ENCODE measurements at places on chromosomes 7 and 10. TPM values are rescaled to one million over a fixed set of nuclear protein-coding genes. Genes with fewer than 3 reads are reported as not detected.

GRCh38 chr10:13643016-13643415 is 56.3 kb downstream of the PRPF18 start:
- no peak for DNase-seq

DNA sequence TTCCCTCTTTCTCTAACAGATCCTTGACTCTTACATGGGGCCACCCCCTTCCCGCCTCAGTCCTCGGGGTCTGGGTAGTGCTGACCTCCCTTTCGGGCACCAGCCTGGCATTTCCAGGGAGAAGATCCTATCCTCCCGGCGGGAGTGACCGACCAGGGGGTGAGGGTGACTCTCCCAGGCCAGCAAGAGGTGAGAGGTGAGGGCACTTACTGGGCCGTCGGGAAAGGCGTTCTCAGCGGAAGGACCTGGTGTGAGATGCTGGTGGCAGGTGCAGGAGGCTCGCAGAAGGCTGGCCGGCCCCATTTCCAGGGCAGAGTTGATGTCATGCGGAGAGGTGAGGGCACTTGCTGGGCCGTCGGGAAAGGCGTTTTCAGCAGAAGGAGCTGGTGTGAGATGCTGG is 4.2 kb upstream of the FOXL3 start:
- no peak for DNase-seq

DNA sequence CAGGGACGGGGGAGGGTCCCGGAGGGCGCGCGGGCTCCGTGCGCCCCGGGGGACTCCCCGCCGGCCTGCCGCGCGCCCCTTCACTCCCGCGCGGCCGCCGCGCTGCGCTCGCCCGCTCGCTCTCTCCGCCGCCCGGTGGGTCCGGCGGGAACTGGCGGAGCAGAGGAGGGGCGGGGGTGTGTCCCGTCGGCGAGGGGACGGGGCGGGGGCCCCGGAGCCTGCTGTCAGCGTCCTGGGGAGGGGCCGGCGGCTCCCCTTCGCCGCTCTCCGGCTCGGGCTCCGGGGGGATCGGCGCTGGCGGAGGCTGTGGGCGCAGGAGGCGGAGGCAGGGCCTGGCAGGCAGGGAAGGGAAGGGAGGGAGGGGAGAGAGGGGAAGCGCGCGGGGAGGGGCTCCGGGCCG is at the start of gene SH3PXD2A:
Gene SH3PXD2A (minus strand): TSS at position 153 of the 400 bp plus-strand sequence. CDS start 310 bp downstream, outside the sequence.
- peak; percentile 59 for DNase-seq

DNA sequence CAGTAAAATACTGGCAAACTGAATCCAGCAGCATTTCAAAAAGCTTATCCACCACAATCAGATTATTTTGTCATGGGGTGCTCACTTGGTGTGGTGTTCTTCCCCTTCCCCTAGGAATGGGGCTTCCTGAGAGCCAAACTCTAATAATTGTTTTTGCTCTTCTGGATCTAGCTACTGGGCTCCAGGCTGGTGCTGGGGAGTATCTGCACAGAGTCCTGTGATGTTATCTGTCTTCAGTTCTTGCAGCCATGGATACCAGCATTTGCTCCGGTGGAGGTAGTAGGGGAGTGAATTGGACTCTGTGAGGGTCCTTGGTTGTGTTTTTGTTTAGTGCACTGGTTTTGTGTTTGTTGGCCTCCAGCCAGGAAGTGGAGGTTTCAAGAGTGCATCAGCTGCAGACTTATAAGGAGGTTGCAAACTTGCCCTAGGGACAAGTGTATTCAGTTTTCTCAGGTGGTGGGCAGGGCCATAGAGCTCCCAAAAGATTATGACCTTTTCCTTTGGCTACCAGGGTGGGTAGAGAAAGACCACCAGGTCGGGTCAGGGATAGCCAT is 308.5 kb upstream of the MAGI2 start:
- DNase-seq, result no peak

Gene CDHR3
- total RNA-seq, result 19.7 TPM

DNA sequence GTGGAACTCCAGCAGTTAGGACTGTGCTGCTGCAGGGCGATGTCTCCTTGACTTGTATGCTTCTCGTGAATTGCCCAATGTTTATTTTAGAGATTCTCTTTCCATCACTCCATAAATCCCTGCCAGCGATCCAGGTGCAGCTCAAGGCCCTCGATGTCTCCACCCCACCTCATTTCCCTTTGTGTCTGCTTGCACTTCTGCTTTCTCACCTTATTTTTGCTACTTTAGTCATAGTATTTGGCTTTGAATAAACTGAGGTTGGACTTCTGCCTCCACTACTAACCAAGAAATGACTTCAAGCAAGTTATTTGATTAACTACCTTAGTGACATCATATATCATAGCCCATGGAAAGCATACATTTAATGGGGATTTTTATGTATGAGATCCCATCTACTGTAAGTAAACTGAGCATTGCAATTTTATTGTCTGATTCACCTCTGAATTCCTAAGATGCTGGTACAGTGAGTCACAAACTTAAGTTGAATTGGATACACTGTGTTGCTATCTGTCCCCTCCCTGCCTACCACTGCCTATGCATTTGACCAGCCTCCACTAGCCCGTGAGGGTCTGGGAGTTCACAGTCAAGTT is 255.8 kb downstream of the ABCA13 start:
- DNase-seq, result no peak

DNA sequence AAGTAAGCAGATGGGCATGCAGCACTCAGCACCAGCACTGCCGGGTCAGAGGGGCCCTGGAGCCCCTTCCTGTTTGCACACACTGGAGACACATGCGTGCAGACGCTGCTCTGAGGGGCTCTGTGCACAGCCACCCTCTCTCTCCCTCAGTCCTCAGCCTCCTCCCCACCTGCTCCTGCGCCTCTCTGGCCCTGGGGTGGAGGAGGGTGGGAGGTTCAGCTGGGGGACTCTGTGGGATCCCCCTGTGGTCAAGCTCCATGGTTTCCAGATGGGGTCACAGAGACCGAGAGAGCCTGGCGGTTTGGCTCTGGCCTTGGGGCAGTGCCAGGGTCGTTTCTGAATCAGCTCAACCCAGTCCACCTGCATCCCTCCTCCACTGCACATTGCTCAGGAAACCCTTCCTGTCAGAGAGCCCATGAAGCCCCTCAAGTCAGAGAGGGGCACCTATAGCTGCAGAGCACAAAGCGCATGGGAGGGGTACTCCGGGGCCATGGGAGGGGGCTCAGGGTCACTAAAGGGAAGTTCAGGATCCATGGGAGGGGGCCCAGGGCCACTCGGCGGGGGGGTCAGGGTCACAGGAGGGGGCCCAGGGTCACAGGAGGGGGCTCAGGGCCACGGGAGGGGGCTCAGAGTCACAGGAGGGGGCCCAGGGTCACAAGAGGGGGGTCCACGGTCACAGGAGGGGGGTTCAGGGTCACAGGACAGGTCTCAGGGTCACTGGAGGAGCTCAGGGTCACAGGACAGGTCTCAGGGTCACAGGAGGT is 161.7 kb downstream of the ADARB2 start:
- no peak for DNase-seq

DNA sequence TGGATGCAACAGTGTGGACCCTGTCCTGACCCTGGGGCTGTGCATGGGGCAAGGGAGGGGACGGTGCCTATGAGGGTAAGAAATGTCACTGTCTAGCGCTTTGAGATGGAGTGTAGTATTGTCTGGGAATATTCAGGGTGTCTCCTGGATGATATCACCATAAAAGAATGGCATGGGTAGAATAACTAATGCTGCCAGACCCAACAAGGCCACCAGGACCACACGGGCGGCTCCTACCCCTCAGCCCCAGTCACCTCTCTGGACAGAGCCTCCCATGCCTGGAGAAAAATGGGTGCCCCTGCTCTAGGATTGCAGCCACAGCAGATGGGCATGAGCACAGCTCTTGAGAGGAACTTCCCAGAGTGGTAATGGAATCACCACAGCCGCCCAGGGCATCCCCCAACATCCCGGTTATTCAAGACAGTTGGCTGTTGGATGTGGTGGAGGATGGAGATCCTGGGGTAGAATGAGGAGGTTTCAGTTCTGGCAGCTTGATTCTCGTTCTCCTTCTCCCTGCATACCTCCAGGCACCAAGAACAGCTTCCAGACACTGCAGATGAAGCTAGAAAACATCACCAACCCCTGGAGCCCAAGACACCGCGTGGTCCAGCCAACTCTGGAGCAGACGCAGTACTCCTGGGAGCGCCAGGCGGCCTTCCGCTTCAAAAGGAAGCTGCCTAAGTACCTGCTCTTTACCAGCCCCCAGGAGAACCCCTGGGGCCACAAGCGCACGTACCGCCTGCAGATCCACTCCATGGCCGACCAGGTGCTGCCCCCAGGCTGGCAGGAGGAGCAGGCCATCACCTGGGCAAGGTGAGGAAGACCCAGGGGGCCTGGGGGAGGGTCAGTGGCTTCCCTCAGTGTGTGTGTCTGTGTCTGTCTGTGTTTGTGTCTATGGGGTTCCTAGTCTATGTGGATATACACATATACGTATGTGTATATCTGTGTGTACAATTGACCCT is 6.2 kb downstream of the AOC1 start:
- DNase-seq, result no peak

Measured in mucosa of descending colon (tissue), 3 donors.